ENCODE measurements at places on chromosomes 1 and 21.

DNA sequence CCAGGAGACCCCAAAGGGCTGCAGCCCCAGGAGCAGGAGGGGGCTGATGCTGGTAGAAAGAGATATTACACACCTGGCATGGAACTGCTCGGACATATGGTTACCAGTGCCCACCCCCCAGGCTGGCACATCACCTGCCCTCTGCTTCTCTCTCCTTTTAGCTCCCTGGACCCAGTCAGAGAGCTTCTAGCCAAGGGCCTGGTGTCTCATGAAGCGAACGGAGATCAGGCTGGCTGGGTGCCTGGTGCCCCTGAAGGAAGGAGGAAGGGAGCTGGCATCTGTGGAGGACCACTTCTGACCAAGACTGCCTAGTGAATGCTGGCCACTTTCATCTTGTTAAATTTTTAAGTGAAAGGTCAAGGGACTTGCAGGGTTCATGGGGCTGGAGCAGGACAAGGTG is 53.1 kb downstream of the FOXO6 start:
- DNase-seq, result no peak

DNA sequence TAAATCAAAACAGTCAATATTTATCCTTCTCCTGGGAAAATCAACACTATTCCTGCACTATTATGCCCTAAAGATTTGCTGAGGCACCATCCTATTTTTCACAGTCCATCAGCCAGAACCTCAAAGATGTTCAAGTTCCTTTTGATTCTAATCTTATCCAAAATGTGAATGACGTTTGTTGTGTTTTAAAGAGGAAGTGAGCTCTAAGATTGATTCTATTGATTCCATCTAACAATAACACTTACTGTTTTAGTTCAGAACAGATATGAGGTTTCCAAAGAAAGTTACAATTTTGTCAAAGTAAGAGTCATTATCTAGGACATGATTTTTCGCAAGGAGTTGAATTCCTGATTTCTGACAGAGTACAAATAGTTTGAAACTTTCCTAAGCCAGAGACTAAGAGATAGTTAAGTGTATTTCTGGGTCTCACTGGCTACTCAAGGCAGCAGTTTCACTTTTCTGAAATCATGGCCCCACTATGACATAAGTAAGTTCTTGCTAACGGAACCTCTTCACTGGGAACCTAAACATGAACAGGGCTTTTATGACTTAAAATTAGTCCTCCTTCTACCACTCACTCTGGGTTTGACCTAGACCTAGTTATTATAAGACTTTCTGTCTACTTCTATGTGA is 84.7 kb downstream of the LHX9 start:
- no peak for DNase-seq

DNA sequence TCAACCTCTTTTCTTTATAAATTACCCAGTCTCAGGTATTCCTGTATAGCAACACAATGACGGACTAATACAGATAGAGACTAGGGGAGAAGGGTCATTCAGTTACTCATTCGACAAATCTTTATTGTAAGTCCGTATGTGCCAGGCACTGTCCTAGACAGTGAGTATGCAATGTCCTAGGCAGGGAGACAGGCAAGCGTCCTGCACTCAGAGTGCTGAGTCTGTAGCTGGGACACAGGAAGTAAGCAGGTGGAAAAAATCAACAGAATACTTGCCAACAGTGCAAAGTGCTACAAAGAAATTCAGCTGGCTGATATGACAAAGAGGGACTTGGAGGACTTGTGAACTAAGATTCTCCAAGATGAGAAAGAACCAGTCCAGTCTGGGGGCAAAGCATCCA is 92.2 kb upstream of the ZBTB40 start:
- no peak for DNase-seq

- DNase-seq, result no peak
These were observed 33.6 kb upstream of the CD34 start for GRCh38 chr1:207944571-207944970.

GRCh38 chr1:29746076-29746665 is 509.8 kb downstream of the PTPRU start:
- DNase-seq, result no peak

- DNase-seq, result no peak
These were observed 179.3 kb downstream of the SIPA1L2 start for GRCh38 chr1:232450615-232451014.

GRCh38 chr1:221911714-221912113 is 169.8 kb upstream of the DUSP10 start:
- no peak for DNase-seq

DNA sequence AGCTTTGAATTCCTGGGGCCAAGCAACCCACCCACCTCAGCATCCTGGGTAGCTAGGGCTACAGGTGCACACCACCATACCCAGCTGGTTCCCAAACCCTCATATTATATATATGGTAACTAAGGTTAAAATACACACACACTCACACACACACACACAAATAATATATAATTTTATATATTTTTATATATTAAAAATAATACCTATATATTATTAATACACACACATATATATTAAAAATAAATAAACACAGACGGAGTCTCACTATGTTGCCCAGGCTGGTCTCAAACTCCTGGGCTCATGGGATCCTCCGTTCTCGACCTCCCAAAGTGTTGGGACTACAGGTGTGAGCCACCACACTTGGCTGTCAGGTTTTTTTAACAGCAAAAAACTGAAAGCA is 31.9 kb downstream of the SCAF4 start:
- no peak for DNase-seq

DNA sequence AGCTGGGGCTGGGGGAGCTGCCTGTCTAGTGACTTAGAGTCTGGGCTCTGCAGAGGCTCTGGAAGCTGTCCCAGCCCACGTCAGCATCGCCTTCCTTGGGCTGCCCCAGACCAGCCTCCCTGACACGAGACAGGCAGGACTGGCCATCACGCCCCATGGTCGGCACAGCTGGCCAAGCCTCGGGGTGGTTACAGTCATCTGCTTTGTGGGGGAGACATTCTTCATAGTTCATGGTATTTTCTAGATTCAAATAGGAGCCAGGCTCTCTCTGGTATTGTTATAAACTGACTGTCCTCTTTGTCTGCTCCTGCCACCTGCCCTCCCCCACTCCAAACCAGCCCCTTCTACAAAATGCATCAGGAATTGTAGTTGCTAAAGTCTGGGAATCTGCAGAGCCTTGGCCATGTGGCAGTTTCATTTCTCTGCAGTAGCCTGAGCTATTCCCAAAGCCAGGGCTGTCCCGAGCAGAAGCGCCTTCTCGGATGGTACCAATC is 29.4 kb downstream of the OLFML2B start:
- peak; percentile 61 for DNase-seq

GRCh38 chr1:34980715-34981114 is 4.4 kb downstream of the TMEM35B start:
- no peak for DNase-seq

GRCh38 chr1:154749078-154749760 is 120.9 kb downstream of the KCNN3 start:
- no peak for DNase-seq

- DNase-seq, result no peak
These were observed 282.7 kb upstream of the ADGRL2 start for GRCh38 chr1:81517987-81518386.

- DNase-seq, result no peak
These were observed 82.9 kb upstream of the QSOX1 start for GRCh38 chr1:180071759-180072158.

GRCh38 chr1:73556270-73556669 is 641.7 kb downstream of the LRRIQ3 start:
- DNase-seq, result no peak

DNA sequence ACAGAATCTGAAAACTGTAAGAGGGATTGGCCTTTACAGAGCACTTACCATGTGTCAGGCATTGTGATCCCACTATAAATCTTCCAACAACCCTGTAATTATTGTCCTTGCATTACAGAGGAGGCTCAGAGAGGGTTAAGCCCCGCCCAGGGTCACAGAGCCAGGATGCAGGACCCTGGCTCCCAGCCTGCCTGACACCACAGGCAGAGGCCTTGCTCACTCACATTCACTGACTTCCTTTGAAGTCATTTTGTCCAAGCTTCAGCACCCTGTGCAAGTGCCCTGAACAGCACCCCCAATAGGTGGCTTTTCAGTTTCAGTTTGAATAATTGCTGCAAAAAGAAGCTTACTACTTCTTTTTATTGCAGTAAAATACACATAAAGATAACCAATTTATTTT is 256.8 kb upstream of the NFIA start:
- no peak for DNase-seq

DNA sequence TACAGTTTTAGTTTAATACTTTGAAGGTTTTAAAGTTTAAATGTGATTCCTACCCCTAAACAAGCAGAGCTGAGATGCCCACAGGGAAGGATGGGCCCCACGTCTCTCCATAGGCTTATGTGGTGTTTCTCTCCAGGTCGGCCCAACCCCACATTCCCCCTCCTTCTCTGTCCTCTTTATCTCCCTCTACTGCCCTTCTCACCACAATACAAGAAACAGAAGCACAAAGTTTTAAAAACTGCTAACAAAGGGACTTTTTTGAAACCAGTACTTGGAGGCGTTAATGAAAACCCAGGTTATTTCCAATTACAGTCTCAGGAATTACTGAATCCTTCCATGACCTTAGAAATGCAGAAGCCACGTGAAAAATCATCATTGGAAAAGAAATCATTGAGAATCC is 324.0 kb downstream of the NTNG1 start:
- DNase-seq, result no peak

GRCh38 chr1:201675143-201675542 is 136.2 kb downstream of the NAV1 start:
- no peak for DNase-seq

DNA sequence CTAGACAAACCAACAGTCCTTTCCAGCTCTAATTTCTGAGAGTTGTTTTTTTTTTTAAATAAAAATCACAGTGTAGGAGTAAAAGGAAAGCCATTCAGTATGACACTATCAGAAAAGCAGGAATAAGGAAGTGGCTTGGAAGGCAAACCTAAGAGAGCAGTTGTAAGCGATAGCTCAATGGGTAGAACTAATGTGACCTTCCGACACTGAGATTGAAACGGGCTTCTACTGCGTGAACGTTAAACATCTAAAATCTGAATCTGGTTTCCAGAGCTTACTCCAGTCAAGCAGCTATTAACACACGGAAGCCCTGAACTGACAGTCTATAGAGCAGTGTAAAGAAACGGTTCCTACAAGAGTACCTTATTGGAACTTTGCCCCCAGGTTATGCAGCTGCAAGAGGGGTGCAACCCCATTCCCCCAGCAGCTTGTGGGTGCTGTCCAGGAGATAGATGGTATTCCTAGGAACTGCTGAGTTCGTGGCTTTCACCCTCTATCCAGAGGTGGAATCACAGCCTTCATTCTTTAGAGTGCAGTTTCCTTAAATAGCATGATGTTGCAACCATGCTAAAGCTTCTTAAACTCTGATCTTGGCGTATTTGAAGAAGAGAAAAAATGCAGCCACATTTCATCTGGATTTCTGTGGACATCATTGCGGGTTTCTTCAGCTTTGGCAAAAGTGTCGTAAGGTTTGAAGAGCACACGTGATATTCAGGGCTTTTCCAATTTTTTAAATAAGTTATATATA is 3.3 kb upstream of the IRF2BP2 start:
- no peak for DNase-seq

DNA sequence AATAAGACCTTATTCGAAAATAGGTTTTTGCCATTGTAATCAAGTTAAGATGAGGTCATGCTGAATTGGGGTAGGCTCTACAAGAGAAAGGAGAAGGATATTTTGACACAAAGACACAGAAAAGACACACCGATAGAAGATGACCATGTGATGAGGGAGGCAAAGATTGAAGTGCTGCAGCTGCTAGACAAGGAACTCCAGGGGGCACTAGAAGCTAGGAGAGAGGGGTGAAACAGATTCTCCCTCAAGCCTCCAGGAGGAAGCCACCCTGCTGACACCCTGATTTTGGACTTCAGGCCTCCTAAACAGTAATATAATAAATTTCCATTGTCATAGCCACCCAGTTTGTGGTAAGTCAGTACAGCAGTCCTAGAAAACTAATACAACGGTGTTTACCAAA is 506.8 kb upstream of the CAMK1G start:
- no peak for DNase-seq

DNA sequence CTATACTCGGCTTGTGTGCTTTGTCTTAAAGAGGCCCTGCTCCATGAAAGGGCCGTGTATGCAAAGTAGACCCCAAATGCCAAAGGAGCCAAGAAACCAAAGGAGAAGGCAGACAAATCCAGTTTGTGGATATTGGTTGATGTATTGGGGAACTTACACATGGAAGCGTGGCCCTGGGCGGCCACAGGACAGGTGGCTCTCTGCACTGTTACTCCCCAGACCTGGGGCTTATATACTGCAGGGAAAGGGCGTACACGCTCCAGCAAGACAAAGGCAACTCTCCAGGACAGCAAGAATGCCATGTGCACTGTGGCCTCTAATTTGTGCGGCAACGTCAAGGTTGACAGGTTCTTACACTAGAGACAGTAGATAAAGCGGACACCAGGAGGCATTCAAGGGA is 24.8 kb downstream of the RSPH1 start:
- no peak for DNase-seq

- DNase-seq, result no peak
These were observed 21.1 kb downstream of the C1orf115 start for GRCh38 chr1:220711056-220711809.

GRCh38 chr1:62438163-62438562 is 1.3 kb downstream of the USP1 start:
- no peak for DNase-seq

GRCh38 chr21:15874615-15875014 is 144.8 kb downstream of the USP25 start:
- no peak for DNase-seq

- DNase-seq, result no peak
These were observed 102.2 kb downstream of the PIK3R3 start for GRCh38 chr1:46030074-46030870.

GRCh38 chr21:35738347-35738961 is 321.9 kb downstream of the SETD4 start:
- DNase-seq, result peak; percentile 67

GRCh38 chr1:201633811-201634210 is 94.9 kb downstream of the NAV1 start:
- no peak for DNase-seq

DNA sequence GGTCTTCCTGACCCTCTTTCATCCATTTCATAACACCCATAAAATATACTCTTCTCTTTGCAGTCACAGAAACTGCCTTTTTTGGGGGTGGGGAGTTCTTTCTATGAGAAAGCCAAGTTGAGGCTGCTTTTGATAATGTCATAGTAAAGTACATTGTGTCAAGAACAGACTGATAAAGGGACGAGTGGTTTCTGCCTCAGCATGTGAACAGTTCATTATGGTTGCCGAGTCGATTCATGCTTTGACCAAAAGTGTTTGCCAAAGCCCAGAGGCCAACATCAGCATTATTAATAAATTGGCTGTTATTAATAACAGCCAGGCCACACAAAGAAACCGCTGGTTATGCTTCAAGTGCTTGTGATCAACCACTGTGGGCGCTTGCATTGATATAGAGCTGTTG is 162.0 kb downstream of the HUNK start:
- no peak for DNase-seq

DNA sequence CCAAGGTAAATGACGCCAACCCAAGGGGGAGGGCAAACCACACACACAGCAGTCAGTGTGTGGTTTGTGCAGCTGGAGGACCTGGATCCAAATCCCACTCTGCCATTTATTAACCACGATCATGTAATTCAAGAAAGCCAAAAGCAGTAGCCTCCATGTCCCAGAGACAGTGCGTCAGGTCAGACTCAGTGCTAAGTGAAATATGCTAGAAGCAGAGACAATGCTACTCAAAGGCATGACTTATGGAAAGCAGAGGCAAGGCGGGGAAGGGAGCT is 13.6 kb downstream of the TTC39A start:
- DNase-seq, result no peak
